ENCODE measurements at places on chromosomes 4 and X. TPM values are rescaled to one million over a fixed set of nuclear protein-coding genes. Genes with fewer than 3 reads are reported as not detected.

- no peak for DNase-seq
Observed at GRCh38 chr4:76623217-76624045, 188.4 kb downstream of the SHROOM3 start.

DNA sequence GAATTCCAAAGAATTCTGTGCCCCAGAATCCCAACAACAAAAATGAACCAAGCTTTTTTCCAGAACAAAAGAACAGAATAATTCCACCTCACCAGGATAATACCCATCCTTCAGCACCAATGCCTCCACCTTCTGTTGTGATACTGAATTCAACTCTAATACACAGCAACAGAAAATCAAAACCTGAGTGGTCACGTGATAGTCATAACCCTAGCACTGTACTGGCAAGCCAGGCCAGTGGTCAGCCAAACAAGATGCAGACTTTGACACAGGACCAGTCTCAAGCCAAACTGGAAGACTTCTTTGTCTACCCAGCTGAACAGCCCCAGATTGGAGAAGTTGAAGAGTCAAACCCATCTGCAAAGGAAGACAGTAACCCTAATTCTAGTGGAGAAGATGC lies 161.6 kb downstream of the AFF2 start:
- DNase-seq = no peak

MAD2L1 gene
- total RNA-seq = 3.4 TPM

GRCh38 chr4:112927544-112927943 lies 121.9 kb upstream of the ANK2 start:
- DNase-seq = no peak

GRCh38 chrX:115047181-115047580 lies 29.8 kb upstream of the IL13RA2 start:
- no peak for DNase-seq

CCDC110 gene
- 1.6 TPM for total RNA-seq

GPR50 gene
- not detected for total RNA-seq

GRCh38 chr4:89836031-89836745 lies 773 bp downstream of the SNCA start:
- peak; percentile 25 for DNase-seq

HTN3 gene
- total RNA-seq = not detected

DNA sequence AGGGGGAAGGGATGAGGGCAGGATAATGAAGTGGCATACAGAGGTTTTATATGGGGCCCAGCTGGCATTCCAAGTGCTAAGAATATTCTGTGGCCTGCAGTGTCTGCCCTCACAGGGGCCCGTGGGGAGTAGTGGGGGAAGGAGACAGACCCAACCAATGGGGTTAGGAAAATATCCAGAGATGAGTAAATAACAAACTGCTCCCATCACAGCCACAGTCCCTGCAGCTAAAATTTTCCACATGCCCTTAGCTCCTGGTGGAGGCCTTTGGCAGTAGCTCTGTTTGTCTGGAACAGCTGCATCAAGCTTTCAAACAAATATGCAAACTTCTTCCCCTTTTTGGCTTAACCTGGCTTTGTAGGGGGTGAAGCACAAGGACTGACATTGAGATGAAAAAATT lies 3.1 kb downstream of the SRPX2 start:
- DNase-seq = no peak

DNA sequence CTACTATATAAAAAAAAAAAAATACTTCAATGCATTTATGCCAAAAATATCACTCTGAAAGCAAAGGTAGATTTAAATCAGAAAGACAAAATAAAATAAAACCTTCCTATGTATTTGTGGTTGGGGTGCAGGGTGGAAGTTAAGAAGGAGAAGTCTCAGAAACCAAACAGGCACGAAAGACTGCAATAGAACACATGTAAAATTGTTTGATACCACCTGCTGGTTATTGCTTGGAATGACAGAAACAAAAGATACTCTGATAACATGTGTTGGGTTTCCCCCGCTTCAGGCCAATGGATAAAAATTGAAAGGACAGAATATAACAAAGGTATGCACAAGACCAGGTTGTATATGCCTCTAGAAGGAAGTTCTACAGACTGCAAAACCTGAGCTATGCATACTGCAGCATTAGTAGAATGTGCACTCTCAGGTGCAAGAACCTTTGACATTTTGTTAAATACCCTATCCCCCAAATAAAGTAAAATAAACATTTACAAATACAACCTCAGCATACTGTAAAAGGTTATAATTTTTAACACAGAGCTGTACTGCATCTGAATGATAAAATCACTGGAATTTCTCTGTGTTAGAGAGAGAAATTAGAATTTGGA lies 118.8 kb downstream of the GABRA2 start:
- DNase-seq = no peak

GRCh38 chr4:37008199-37008598 lies 236.3 kb upstream of the NWD2 start:
- no peak for DNase-seq

OSTC gene
- total RNA-seq = 53.9 TPM

- no peak for DNase-seq
Observed at GRCh38 chr4:168177546-168178149, 85.3 kb downstream of the ANXA10 start.

DNA sequence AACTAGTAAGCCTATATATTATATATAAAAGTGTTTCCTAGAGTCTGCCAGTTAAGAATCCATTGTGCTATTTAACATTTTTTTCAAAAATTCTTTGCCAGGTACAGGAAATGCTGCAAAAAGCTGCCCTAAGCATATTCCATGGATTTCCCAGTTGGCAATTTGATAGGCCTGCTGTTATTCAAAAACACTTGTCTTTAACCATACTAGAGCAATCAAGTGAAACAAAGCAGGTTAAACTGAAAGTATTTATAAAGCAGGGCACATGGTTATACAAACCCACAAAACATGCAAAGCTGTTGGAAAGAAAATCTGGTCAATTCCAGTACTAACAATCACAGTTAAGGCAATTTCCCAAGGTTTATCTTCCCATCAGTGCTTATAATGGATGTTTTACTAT lies 159.9 kb downstream of the UNC5C start:
- DNase-seq = no peak

DNA sequence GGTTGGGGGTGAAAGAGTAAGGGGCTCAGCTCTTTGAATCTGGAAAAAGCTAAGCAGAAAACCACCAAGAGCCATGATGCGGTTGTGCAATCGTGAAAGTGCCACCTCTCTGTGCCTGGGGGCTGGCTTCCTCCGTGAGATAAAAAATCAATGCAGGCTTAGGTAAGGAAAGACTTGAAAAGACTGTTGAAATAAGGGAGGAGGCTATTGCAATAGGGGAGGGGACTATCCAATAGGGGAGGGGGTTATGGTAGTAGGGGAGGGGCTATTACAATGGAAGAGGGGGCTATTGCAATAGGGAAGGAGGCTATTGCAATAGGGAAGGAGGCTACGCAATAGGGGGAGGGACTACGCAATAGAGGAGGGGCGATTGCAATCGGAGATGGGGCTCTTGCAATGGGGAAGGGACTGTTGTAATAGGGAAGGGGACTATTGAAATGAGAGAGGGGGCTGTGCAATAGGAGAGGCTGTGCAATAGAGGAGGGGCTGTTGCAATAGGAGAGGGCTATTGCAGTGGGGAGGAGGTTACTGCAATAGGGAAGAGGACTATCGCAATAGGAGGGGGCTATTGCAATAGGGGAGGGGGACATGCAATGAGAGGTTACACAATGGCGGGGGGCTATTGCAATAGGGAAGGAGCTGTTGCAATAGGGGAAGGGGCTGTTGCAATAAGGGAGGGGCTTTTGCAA lies 162.3 kb upstream of the PSAPL1 start:
- DNase-seq = no peak

KCTD8 gene
- 0.18 TPM for total RNA-seq

GRCh38 chrX:69226459-69227158 lies 61.4 kb upstream of the PJA1 start:
- DNase-seq = no peak

GPM6B gene
- total RNA-seq = 7.1 TPM

- DNase-seq = no peak
Observed at GRCh38 chrX:54173791-54174190, 9.3 kb downstream of the FAM120C start.

OTC gene
- total RNA-seq = 0.32 TPM

- DNase-seq = no peak
Observed at GRCh38 chr4:87962398-87963146, 12.9 kb upstream of the SPP1 start.

DNA sequence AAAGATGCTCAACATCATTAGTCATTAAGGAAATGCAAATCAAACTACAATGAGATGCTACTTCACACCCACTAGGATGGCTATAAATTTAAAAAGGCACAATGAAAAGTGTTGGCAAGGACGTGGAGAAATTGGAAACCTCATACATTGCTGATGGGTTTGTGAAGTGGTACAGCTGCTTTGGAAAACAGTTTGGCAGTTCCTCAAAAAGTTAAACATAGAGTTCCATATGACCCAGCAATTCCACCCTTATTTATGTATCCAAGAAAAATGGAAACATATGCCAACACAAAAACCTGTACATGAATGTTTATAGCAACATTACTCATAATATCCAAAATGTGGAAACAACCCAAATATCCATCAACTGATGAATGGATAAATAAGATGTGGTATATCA lies 101.3 kb upstream of the MAGEB10 start:
- DNase-seq = no peak

GRCh38 chrX:153935326-153935851 lies 552 bp upstream of the NAA10 start:
- no peak for DNase-seq

- DNase-seq = no peak
Observed at GRCh38 chrX:69761633-69762032, 145.7 kb downstream of the EDA start.

- no peak for DNase-seq
Observed at GRCh38 chrX:15702488-15703371, 35.3 kb upstream of the CA5B start.

IBSP gene
- not detected for total RNA-seq

DNA sequence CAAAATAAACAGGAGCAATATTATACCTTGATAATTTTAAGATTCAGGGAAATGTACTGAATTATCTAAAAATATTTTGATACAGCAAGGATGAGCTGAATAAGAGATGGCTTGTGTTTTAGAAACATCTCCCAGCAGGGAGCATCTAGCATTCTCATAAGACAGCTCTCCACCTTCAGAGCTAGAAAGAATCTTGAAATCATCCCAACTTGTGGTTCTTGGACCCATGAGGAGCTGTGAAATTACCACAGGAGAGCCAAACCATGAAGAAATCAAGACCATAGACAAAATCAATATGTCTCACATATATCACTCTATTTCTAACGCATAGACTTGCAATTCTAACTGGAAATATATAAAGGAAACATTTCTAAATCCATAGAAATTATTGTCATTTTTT lies 210.6 kb upstream of the DKK2 start:
- DNase-seq = no peak

DNA sequence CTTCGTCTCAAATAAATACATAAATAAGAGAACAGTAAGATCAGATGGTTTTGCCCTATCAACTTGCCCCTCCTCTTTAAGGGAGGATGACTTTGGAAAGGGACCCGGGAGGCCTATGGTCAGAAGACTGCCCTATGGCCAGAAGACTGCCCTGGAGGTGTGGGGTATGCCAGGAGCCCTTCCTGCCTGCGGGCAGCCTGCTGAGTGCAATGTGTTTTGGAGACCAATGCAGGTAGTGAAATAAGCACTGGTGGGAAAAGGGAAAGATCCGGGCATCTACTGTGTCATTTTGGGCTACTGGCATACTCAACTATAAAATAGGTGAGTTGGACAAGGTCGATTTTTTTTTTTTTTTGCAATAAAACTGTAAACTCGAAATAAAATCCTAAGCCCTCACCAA lies 129.8 kb upstream of the SLC34A2 start:
- DNase-seq = no peak

SERPINA7 gene
- not detected for total RNA-seq

GRCh38 chr4:9867751-9868425 lies 86.5 kb downstream of the DRD5 start:
- DNase-seq = no peak

SFRP2 gene
- total RNA-seq = 8.3 TPM

DNA sequence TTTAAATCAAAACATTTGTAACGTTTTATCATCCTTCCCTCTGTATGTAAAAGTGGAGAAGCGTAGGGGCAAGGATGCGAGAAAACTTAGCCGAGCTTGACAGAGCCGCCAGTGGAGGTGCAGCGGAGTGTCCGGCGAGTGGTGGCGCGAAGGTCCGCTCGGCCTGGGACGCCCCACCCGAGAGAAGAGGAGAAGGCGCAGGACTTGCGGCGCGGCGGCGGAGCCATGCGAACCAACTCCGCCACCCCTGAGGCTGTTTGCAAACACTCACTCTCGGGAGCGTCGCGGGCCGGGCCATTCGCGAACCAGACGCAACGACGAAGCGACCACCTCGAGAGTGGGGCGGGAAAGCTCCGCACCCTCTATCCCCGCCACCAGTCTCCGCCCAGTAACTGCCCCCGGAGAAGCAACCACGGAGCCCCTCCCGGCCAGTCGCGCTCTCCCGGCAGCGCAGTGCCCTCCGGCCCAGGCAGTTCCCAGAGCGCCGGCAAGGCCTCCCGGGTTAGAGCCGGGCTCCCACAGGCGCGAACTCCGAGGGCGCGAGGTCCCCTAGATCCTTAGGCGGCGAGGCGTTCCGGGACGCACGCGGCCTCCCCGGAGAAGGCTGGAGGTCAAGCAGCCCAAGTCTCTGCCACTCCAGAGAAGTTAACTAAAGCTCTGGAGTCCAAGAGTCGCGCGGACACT lies 2.3 kb upstream of the MAB21L2 start:
- peak; percentile 37 for DNase-seq

DNA sequence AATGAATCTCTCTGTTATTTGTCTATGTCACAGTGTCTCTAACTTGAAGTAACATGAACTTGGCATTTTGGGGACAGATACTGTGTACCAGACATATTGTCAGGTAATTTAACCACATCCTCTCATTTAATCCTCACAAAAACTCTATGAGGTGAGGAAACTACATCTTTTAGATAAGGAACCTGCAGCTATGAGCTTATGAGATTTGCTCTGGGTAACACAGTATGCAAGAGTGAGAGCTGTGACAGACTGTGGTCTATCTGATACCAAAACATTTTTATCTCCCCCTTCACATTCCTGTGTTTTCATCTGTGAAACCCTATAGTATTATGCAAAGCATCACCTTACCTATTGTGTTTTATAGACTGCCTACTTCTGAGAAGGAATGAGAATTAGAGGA lies 58.4 kb upstream of the HS3ST1 start:
- no peak for DNase-seq

DNA sequence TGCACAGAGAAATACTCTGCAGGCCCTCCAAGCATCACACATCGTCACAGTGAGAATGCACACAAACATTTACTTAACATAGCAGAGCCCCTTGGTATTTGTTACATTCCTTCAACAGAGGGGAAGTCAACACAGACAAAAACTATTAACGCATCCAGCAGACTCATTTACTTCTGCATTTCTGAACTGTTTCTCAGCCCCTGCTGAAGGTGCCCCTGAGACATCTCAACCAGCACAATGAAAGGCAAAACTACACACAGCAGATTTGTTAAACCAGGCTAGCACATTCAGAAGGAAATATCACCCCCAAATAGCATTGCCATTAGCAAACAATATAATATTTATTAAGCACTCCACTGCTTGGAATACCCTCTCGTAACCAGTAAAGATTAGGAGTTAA lies 367.0 kb downstream of the RAB28 start:
- no peak for DNase-seq

Measured in left cardiac atrium (tissue), 4 donors.